Mucosa of descending colon (tissue), 3 donors: ENCODE measurements at places on chromosomes 7 and 10.

GRCh38 chr10:124157271-124157681 is 63.9 kb upstream of the CHST15 start:
- no peak for DNase-seq

- DNase-seq = no peak
These were observed 16.8 kb upstream of the DNAH11 start for GRCh38 chr7:21526007-21526406.

GRCh38 chr10:47233631-47234030 is 66.4 kb upstream of the GDF10 start:
- no peak for DNase-seq

- DNase-seq = no peak
These were observed 34.7 kb downstream of the FBXW4 start for GRCh38 chr10:101660256-101660655.

DNA sequence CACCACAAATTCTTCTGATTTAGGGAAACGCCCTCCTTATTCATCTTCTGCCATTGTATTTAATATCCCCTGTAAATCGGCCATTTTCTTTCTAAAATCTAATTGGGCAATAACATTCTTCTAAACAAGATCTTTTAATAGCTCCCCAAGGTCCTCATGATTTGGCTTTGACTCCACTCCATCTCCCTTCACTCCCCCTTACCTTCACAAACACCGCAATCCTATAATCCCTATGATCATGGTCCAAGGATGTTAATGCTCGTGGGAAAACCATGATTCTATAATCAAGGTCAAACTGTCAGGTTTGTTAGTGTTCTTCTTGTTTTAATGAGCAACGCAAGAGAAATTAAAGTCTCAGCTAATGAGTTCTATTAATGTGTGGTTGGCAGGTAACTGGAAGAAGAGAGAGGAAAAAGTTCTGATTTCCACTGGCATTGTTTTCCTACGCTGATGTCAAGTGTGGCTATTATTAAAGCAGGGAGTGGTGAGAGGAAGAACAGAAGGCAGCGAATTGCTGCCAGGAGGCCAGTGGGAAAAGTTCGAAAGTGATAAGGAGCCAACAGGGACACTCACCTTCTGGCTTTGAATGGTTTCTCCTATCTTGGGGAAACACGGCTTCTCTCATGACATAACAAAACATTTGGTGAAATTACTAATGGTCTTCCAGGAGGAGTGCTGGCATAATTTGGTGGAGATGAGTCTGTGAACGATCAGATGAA is 28.1 kb downstream of the LRRC72 start:
- no peak for DNase-seq

DNA sequence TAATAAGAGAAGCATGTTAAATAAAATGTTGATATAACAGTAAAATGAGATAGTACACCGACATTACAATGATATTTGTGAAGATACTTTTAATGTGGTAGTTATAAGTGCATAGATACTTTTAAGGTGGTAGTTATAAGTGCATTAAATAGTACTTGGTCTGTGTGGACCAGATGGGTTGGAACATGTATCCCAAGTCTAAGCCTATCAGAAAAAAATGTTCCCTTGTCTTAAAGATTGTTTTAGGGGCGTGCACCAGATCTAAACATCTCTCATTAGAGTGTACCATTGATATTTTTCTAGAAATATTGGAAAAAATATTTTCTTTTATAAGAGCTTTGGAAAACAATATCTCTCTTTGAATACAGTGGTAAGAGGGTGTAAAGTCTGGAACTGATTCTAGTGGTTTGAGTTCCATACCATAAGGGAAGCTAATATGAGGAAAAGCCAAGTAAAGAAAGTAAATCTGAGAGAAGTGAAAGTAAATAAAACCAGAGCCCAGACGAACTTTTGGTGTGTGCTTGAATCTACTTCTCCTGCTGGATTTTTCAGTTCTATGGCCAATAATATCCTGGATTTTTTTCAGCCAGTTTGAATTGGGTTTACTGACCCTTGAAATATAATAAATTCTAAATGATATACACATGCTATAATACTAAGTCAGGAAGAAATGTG is 175.3 kb downstream of the MBL2 start:
- DNase-seq = no peak

DNA sequence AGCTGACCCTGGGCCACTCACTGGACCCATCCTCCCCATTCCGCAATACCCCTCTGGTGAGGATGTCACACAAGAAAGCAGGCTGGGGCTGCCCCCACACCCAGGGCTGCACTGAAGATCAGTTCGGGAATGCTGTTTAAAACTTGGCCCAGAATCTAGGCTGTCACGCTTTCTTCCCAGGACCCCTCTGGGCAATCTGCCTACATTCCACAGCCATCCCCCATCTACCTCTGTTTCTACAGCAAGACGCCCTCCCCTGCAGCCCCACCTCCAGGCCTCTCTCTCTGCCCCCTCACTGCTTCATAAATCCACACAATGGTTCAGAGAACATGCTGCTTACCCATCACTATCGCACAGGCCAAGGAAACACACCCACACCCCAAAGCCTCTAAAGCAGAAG is 36.1 kb downstream of the XPNPEP1 start:
- no peak for DNase-seq

DNA sequence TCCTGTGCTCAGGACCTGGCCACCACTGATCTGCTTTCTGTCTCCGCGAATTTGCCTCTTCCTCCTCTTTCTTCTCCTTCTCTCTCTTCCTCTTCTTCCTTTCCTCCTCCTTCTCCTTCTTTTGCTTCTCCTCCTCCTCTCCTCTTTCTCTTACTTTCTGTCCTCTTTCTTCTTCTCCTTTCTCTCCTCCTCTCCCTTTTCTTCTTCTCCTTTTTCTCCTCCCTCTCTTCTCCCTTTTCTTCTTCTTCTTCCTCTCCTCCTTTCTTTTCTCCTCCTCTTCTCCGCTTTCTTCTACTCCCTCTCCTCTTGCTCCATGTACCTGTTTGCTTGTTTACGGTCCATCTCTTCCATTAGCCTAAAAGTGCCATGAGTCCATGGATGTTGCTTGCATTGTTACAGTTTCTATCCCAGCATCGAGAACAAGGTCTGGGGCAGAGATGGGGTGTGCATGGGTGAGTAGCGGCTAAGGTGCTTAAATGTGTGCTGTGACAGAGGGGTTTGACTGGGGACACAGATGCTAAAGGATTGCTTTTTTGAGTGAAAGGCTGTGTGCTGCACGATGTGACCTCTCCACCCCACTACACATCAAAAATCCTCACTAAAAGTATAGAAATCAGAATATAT is 7.7 kb downstream of the SH2D4B start:
- no peak for DNase-seq

DNA sequence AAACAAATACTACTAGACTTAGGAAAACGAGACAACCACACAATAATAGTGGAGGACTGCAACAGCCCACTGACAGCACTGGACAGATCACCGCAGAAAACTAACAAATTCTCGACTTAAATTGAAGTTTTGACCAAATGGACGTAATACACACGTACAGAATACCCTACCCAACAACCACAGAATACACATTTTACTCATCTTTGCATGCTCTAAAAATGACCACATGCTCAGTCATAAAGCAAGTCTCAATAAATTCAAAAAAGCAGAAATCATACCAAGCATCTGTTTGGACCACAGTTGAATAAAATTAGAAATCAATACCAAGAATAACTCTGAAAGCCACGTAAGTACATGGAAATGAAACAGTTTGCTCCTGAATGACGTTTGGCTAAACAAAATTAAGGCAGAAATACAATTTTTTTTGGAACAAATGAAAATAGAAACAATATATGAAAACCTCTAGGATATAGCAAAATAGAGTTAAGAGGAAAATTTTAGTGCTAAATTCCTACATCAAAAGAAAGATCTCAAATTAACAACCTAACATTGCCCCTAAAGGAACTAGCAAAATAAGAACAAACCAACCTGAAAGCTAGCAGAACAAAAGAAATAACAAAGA is 30.6 kb downstream of the MAPK8 start:
- DNase-seq = no peak

DNA sequence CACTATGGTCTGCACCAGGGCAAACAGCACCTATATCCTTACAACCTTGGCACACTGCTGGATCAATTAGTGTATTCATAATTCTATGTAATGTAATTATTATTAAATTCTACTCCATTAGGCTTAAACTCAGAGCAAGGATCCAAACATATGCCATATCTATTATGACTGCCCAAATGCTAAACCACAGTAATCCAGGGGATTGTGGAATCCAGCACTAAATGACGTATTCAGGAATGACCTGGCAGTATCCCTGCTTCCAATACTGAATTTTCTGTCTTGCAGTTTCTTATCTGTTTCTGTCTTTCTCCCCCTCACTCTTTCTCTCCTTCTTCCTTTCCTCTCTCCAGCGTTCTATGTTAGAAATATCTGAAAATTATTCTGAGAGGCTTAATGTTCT is 16.5 kb upstream of the UBE2D1 start:
- no peak for DNase-seq

- DNase-seq = no peak
These were observed 22.1 kb downstream of the TAX1BP1 start for GRCh38 chr7:27762062-27762461.

GRCh38 chr10:117927871-117928270 is 118.9 kb downstream of the RAB11FIP2 start:
- no peak for DNase-seq
